ENCODE measurements at places on chromosomes 7 and 10.

DNA sequence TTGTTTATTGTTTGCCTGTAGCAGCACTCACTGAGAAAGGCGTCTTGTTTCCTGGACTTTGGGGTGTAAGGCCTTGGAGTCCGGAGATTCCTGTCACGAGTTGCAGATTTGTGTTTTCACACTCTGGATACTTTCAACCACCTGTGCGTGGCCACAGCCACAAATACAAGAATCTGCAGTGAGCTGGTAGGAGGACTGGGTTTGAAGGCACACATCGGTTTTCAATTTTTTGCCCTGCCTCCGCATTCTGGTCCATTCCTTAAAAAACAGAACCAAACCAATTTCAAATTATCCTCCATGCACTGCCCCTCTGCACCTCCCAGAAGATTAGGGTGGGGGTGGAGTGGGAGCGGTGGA lies 619 bp downstream of the EXOC4 start:
- DNase-seq, result no peak

DNA sequence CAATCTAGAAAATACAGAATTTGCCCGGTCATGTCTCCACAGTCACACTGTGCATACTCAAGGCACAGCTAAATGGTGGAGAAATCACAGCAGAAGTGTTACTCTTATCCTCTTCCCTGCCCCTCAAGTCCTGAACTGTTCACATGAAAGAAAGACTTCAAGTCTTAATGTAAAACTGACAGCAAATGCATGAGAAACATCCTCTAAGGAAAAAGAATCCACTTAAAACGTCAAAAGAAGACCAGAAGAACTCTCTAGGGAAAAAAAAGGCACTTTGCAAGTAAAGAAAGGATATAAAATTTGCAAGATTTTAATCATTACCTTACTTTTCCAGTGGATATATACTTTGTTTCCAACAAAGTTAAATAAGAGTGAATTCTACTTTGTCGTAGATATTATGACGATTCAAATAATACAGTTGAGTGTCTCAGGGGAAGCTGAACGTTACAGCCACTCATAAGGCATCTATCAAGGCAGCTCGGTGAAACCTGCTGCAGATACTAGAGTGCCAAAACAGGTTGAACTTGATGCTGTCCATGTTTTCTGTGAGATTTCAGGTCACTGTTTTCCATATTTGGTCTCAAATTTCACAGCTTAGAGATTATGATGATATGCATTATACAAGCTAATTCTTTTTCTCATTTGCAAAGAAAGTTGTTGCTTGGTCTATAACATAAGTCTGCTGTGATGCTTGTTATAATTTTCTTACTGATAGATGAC lies 155.0 kb downstream of the CTTNBP2 start:
- DNase-seq, result no peak

- no peak for DNase-seq
These were observed 473 bp upstream of the GPER1 start for GRCh38 chr7:1087465-1087814.

DNA sequence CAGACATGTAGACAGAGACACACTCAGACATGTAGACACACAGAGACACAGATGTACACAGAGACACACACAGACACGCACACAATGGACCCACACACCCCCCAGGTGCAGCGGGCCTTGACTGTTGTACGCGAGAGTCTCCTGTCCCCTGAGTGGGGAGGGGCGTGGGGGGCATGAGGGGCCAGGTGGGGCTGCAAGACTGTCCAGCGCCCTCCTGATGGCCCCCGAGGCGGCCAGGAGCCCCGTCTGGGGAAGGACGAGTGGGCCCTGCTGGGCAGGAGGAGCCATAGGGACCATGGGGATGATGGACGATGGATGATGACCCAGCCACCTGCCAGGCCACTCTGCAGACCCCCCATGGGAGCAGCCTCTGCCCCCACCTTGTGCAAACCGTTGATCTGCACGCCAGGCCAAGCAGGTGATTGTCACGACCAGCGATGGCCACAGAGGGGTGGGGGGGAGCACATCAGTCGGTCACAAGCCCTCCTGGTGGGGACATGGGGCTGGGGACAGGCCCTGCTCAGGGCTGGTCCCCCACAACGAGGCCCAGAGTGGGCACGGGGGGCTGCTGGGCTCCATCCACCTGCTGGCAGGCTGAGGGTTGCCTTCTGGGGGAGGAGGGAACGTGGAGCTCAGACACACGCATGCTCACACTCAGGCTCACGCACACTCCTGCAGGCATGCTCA lies 11.6 kb downstream of the VENTX start:
- no peak for DNase-seq

GRCh38 chr10:127506094-127506493 lies 43.0 kb upstream of the NPS start:
- no peak for DNase-seq

- no peak for DNase-seq
These were observed 133.7 kb upstream of the CTBP2 start for GRCh38 chr10:125294109-125294508.
